ENCODE measurements at places on chromosomes 16 and 17.

DNA sequence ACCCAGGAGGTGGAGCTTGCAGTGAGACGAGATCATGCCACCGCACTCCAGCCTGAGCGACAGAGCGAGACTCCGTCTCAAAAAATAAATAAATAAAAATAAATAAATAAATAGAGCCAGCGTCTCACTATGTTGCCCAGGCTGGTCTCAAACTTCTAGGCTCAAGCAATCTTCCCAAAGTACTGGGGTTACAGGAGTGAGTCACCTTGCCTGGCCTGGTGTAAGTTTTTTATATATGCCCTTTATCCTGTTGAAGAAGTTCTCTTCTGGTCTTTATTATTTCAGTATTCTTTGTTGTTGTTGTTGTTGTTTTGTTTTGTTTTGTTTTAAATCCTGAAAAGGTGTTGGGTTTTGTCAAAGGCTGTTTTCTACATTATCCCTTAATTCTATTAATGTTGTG is 30.1 kb upstream of the ABCC1 start:
- no peak for DNase-seq

DNA sequence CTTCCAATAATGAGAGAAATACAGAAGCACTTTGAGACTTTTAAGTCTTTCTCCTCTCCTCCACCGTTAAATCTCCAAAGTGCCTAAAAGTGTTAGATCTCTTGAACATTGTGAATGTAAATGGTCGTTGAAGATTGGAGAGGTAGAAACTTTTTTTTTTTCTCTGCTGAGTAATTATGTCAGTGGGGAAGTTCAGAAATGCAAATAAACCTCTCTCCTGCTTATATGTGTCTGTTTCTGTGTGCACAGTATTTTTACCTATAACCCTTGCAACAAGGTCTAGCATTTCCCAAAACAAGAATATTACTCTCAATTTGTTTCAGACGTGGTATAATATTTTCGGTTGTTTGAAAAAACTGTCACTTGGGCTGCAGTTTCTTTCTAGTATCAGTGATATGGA is 833.6 kb upstream of the CDH8 start:
- no peak for DNase-seq

DNA sequence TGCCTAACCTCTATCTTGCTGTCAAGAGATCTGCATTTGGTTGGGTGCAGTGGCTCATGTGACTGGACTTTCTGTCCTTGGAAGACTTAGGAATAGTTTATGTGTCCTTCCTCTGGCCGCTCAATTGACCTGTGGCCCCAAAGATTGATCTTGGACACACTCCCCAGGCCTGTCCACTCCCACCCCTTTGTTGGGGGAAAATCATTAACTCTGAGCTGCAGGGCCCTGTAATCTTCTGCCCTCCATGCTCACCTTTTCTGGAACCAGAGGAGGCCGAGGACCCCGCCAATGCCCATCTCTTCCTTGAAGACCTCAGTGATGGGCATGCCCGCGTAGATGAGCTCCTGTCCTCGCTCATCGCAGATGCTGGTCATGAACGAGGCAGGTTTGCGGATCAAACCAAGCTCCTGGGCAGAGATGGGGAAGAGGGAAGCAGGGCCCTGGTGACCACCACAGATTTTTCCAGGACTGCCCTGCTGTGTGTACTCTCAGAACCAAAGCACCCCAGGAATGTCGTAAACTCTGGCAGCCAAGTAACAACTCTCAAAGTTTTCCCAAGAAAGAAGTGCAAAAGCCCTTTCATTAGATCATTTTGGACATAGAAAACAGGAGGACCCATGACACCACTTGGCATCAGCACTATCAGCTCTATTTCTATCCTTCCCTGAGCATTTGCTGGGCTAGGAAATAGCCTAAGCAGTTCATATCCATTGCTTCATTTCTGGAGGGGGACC is 8.5 kb upstream of the KLHL11 start:
- DNase-seq = no peak

DNA sequence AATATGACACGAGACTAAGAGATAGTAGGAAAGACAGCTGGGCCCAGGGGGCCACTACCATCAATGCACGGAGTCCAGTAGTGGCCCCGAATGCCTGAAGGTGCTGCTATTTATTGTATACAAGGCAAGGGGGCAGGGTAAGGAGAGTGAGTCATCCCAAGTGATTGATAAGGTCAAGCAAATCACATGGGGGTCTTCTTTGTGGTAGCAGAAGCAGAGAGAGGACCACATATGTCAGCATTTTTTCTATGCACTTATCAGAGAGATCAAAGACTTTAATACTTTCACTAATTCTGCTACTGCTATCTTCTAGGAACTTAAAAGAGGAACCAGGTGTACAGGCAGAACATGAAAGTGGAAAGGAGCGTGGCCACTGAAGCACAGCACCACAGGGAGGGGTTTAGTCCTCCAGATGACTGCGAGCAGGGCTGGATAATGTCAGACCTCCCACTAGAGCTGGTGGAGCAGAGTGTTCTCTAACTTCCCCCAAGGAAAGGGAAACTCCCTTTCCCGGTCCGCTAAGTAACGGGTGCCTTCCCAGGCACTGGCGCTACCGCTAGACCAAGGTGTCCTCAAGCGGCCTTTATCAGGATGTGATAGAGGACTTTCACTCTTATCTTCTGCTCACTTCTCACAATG is 26.4 kb upstream of the ARL4D start:
- DNase-seq = no peak

DNA sequence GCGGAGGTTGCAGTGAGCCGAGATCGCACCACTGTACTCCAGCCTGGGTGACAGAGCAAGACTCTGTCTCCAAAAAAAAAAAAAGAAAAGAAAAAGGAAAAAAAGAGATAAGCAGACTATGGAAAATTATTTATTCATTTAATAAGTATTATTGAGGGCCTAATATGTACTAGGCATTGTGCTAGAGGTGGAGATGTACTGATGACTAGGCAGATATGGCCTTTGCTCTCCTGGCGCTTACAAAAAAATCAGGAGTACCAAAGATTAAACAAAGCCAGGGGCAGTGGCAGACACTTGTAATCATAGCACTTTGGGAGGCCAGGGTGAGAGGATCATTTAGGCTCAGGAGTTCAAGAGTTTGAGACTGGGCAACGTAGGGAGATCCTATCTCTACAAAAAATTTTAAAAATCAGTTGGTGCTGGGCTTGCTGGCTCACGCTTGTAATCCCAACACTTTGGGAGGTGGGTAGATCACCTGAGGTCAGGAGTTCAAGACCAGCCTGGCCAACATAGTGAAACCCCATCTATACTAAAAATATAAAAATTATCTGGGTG is 10.4 kb upstream of the TNRC6A start:
- DNase-seq = no peak

- no peak for DNase-seq
Measured at GRCh38 chr17:62703261-62703775, 75.8 kb downstream of the MRC2 start.

- peak; percentile 75 for DNase-seq
Measured at GRCh38 chr17:19321481-19322128, 40.9 kb downstream of the B9D1 start.

DNA sequence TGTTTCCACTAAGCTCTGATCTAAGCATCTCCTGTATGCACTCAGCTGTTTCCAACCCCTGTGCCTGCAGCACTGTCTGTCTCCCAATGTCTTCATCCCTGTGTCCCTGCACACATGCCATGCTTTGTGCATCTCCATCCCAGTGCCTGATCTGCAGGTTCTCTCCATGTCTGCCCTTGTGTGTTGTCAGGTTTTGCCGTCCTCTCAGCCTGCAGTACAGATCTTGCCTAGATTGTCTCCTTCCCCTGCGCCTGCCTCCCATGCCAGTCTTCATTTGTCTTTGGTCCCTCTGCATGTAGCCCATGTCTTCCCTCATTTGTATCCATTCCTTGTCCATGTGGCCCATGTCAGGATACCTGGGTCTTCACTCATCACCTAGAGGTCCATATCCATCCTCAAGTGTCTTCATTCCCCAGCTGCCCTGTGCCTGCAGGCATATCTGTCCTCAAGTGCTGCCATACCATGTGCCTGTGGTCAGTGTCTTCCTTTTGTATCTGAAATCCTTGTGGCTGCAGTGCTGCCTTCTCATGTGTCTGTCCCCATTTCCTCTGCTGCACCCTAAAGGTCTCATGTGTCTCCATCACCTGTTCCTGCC is 71.5 kb downstream of the TNFRSF13B start:
- DNase-seq = peak; percentile 21

GRCh38 chr16:3513892-3514583 is 13.2 kb downstream of the CLUAP1 start:
- DNase-seq = no peak

- peak; percentile 22 for DNase-seq
Measured at GRCh38 chr16:50298591-50299507, 32.5 kb downstream of the ADCY7 start.

DNA sequence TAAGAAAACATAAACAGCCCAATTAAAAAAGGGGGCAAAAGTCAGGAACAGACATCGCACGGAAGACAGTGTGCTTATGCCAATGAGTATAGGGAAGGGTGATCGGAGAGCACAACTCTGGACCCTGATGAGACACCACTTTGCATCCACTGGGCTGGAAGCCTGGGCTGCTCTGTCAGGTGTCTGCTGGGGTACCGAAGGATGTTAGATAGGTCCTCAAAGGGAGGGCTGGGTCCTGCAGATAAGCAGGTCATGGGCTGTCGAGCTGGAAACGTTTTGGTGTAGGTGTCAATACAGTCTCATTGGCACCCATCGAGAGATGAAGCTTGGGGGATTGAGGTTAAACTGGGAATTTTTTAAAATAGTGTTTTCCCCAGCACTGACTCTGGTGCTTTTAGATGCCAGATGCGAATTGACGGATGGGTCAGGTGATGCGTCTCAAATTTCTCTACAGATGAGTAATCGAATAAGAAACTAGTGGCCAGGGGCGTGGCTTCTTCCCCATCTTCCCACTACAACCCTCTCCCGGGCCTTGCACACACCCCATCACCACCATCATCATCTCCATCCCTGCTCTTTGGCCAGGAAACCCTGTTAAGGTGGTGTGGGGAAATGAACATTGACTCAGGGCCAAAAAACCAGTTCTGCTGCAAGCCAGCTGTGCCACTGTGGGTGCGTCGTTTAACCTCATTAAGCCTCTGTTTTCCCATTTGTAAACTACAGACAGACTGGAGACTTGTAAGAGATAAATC is 47.8 kb upstream of the IRF8 start:
- DNase-seq = no peak

GRCh38 chr16:56415875-56416274 is 9.5 kb downstream of the AMFR start:
- DNase-seq = no peak

DNA sequence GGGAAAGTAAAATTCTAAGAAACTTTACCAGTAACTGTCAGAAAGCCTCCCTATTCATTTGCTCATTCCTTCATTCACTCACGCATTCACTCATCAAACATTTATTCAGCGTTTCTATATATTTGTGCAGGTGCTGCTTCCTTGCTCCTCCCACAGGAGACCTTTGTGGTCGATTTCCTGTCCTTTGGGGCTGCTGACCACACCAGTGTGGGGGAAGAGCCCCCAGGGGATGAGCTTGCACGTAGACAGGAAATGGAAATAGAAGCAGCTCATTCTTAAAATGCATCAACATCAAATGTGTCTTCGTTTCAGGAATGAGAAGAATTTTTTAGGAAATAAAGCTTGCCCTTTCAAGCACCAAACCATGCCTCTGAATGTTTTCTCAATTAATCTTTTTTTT is 9.6 kb downstream of the PIK3R6 start:
- DNase-seq = peak; percentile 75

DNA sequence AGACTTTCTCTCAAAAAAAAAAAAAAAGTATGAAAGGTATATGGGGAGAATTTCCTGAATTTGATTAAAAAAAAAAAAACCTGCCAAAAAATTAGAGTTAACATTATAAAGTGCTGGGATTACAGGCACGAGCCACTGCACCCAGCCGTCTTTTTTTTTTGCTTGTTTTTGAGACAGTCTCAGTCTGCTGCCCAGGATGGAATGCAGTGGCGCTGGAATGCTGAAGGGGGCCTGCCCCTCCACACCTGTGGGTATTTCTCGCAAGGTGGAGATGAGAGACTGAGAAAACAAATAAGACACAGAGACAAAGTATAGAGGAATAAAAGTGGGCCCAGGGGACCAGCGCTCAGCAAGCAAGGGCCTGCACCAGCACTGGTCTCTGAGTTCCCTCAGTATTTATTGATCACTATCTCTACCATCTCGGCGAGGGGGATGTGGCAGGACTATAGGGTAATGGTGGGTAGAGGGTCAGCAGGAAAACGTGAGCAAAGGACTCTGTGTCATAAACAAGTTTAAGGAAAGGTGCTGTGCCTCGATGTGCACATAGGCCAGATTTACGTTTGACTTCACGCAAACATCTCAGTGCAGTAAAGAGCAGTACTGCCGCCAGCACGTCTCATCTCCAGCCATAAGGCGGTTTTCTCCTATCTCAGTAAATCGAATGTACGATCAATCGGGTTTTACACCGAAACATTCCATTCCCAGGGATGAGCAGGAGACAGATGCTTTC is 117.2 kb downstream of the GOSR1 start:
- DNase-seq = no peak

DNA sequence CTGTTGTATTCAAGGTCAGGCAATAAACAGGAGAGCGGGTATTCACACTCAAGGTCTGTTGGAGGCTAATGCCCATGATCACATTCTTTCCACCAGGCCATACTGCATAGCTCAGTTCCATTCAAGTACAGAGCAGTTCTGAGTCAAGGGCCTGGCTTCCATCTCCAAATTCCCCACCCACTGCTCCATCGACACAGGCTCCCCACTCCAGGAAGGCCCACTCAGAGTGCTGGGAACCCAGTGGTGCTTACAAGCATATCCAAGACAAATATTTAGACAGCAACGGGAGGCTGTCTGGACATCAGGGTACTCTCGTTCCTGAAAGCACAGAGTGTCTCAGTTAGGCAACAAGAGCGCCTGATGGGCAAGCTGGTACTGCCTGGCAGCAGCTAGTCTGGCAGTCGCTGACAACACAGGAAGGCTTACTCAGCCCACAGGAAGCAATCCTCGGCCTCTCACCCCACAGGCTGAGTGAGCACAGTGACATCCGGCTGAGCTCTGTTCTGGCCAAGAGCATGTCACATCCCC is 40.9 kb downstream of the RFFL start:
- DNase-seq = no peak

DNA sequence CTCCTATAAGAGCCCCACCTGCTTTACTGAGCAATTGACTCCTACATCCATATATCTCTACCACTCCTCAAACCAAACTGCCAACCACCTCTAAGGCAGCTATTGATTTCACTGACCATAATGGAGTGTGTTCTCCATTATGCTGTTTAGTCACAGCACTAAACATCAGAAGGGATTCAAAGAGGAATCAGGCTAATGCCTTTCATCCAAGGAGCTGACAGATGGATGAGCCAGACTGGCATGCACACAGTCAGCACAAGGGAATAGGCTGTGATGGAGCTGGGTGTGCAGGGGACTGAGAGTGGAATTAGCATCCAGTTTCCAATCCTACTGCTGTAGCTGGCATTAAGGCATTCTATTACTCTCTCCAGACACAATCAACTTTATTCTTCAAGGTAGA is 88.7 kb upstream of the CCL2 start:
- DNase-seq = no peak

Data from H9 (cell line).